ENCODE measurements at places on chromosomes 2 and 18.

DNA sequence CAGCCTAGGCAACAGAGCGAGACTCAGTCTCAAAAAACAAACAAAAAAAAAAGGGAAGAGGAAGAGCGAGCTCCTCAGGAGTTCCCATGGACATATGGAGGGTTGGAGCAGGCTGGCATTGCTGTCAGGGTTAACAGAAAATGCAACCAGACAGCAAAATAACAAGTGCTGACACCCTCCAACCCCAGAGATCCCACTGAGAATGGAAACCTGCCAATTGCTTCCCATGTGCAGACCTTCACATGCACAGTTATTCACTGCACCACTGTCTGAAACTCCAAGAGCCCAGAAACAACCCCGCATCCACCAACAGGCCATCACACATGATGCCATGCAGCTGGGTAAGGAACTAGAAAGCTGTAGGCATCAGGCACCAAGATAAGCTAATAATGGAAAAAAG, 43.5 kb downstream of the TFCP2L1 start:
- no peak for DNase-seq

GRCh38 chr2:102509749-102510148, 36.7 kb downstream of the SLC9A4 start:
- DNase-seq, result no peak

DNA sequence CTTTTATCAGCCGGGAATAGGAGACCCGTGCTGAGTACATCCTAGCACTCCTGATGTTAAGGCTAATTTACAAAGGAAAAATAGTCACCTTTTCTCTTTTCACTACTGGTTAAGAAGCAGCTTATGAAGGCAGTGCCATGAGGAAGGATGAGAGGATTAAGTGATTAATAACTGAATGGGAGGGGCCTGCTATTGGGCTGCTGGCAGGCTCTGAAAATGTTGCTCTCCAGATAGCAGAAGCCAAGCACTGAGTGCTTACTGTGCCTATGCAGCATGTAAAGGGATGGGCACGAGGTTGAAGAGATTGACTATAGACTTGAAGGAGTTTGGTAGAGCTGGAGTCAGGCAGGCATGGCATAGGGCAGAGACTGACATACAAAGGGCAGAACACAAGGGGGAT, 282.4 kb upstream of the THSD7B start:
- no peak for DNase-seq

DNA sequence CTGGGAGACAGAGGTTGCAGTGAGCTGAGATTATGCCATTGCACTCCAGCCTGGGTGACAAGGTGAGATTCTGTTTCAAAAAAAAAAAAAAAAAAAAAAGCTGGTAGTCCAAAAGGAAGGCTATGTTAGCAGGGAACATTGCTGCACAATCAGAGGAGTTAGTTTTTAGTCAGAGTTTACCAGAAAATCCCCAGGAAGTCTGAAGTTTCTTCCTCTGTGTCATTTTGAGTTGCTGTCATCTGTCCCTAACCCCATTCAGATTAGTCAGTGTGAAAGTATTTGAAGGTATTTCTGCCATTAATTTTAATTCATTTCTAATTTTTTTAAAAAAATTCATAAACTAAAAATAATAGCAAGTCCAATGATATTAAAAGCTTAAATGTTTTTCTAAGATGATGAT, 33.5 kb upstream of the CERS6 start:
- no peak for DNase-seq

- DNase-seq, result no peak
Measured at GRCh38 chr2:45643095-45643494, 8.4 kb upstream of the PRKCE start.

DNA sequence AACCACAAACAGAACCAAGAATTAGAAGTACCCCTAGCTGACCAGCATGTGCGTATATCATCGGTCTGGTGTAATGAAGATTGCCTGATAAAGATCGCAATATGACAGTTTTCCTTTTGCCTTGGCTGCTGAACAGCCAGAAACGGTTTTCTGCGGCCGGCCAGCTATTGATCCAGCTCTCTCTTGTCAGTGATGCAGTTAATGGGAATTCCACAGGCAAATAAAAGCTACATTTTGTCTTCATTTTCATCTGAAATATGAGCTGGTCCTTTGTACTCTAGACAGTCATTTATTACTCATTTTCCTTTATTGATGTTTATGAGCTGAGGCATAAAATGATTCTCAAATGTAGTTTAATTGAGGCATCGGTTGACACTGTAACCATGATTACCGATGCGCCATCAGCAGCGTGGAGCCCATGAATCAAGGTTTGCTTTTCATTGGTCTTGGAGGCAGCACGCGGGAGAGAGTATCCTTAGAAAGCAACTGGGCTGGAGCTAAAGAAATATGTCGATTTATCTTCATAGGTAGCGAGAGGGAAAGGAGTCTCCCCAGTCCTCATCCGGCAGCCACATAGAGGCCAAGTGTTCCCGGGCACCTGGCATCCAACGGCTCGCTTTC, 535.2 kb downstream of the GALR1 start:
- DNase-seq, result no peak

- DNase-seq, result no peak
Measured at GRCh38 chr2:68414876-68415275, 49.8 kb downstream of the PLEK start.

- no peak for DNase-seq
Measured at GRCh38 chr18:13386891-13387801, 168.6 kb downstream of the LDLRAD4 start.

GRCh38 chr2:164717000-164717803, 95.9 kb upstream of the GRB14 start:
- no peak for DNase-seq

DNA sequence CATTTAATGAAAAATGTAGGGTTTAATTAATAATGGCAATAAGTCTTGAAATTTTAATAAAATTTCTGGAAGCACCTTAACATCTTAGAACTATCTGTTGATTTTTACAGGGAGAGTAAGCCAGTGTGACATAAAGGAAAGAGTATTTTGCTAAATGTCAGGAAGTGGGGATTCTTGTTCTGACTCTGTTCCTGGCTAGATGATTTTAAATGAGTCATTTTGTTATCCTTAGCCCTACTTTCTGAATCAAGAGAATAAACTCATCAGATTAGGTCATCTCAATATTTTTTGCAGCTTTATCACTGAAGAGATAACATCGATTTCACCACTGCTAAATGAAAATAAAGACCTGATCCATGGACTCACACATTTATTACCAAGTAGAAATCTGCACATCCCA, 377.5 kb upstream of the CYRIA start:
- no peak for DNase-seq

DNA sequence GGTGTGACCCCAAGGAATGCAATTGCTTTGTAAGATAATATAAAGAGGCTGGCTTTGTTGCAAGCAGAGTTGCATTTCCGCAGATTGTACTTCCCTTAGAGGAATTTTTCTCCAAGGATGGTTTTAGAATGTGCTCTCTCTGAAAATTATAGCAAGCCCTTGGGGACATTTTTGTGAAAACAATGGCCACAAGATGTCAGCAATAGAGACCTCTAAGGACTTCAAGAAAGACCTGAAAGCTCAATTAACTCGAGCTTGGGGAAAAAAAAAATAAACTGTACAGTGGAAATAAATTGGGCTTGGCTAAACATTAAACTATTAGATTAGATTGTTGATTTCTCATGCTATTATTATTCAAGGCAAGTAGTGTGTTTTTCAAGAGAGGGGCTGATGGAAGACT, 81.3 kb upstream of the KYNU start:
- DNase-seq, result no peak

DNA sequence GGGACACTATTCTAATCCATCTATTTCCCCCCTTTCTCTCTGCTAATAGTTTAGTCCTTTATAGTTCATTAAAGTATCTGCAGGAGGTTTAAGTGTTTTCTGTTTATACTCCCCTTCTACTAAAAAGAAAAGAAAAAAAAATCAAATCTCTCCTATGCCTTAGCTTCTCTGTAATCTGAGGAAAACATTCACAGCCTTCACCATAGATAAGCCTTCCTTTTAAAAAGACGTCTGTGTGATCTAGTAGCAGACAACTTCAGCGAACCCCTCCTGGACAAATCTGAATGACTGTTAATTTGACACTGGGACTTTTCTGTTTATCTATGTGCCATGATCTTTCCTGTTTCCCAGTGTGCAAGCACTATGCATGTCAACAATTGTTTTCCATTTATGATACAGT, 70.4 kb upstream of the CDH19 start:
- no peak for DNase-seq

DNA sequence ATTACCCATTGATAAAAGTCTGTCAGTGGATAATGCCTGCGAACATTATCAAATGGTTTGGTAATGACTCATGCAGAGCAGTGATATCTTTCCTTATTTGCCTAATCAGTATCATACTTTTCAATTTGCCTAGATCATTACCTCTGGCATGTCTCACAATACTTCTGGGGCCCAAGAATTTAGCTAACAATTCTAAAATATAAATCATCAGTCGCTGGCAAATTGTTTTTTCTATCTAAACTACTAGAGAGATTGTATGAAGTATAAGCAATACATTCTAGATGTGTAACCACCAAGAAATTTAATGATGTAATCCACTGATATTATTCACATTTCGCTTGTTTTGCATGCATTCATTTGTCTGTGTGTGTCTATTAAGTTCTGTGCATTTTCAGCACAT, 191.2 kb upstream of the CDH19 start:
- DNase-seq, result no peak

GRCh38 chr2:65358678-65359400, 73.6 kb downstream of the SPRED2 start:
- DNase-seq, result no peak

DNA sequence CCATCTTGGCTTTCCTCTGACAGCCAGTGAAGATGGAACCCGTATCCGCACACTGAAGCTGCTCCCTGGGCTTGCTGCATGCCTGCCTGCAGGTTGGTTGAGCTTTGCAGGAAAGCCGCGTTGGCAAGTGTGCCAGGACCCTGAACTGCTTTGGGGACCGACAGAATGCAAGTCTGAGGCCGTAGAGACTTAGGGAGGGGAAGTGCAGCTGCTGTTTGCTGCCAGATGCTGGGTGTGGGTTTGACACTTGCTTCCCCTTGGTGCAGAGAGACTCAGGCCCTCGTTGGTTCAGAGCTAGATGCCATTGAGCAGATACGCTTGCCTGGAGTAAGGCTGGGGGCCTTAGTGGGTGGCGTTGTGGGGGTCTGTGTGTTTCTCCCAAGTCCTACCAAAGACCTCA, 13.1 kb upstream of the PHLPP1 start:
- no peak for DNase-seq

DNA sequence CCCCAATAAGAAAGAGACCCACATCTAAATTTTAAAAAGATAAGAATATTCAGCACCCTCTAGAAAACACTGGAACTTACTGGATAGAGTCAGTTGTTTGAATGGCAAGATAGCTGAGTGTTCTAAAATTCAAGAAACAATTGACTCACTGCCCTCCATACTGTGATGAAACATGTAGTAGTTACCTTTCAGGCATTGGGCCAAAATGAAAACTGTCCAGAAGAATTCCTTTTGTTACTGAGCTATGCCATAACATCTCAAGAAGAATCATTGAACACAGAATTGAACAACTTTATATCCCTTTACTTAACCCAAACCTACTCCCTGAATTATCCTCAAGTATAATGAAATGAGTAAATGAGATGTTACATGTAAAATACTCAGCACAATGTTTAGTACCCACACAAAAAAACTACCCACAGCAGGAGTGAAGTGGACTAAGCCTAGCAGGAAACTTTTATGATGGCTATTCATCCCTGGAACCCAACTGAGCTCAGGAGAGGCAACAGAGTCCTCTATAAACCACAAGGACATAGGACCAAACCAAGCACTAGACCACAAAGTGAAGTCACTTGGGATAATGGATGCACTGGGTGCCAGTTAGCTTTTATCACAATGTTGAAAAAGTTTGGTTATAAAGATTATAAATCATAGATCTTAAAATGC, 32.7 kb downstream of the RBM43 start:
- no peak for DNase-seq

DNA sequence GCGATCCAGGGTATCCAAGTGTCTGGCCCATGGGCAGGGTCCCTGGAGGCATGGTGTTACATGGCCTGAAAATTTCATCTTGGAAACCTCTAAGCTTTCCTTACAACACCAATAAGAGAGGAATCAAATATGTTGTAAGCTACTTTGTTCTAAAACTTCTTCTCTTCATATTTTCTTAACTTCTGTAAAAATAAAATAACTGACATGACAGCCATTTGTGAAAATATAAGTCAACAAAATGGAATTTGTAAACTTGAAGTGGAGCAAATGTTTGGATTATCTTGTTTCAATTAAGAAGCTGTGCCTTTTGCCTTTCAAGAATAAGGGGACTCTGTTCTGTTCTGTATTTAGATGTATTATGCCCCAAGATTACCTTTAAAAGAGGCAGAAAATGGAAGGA, 319.7 kb downstream of the LPIN1 start:
- DNase-seq, result no peak

DNA sequence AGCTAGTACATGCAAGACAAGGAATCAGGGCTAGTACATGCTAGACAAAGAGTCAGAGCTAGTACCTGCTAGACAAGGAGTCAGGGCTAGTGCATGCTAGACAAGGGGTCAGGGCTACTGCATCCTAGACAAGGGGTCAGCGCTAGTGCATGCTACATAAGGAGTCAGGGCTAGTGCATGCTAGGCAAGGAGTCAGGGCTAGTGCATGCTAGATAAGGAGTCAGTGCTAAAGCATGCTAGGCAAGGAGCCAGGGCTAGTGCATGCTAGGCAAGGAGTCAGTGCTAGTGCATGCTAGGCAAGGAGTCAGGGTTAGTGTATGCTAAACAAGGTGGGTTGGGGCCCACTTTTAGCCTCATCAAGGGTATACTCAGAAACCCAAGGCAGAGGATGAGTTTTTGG, 90.1 kb upstream of the FAM136A start:
- DNase-seq, result no peak

DNA sequence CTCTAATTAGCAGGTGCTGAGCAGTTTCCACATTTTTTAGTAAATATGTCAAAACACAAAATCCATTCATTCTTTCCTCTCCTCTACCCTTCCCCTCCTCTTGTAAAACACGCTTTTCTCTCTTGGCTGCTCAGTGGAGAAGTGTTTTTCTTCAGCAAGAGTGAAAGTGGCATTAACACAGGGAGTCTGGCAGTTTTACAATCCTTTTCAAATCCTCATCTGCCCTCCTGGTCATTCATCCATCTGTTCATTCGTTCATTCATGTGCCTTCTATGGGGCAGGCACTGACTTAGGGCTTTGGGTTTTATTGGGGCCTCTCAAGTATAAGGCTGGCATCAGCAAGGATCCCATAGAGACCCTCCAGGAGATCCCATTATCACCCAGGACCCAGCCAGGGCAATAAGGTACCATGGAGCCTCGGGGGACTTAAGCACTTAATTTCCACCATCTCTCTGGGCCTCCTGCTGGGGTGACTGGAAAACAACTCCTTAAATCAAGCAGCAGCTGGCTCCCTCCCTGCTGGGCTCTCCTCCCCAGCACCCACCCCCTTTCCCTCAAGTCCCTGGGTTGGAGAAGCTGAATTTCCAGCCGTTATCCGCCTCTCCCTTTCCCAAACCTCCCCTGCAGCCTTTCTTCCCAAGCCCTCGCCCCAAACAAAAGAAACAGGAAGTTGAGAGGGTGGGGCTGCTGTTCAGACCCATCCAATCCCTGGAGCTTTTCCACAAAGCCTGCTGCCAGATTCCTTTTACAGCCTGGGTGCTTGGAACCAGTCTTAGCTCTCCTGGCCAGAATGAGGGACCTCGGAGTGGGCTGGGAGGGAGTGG, 32.6 kb downstream of the MARCHF4 start:
- DNase-seq, result no peak

- no peak for DNase-seq
Measured at GRCh38 chr2:233811087-233811486, 33.0 kb downstream of the MROH2A start.
